Nasal cavity respiratory epithelium epithelial cell of viscerocranial mucosa (primary cell): ENCODE measurements at places on chromosomes 3 and 15. TPM values are rescaled to one million over a fixed set of nuclear protein-coding genes. Genes with fewer than 3 reads are reported as not detected.

POLQ gene
- 0.50 and 1.0 TPM in 2 replicates for total RNA-seq

TGM4 gene
- total RNA-seq = 0.28 and 0.34 TPM in 2 replicates

TRIM59 gene
- total RNA-seq = 5.7 and 8.5 TPM in 2 replicates

ILDR1 gene
- 1.4 and 1.7 TPM in 2 replicates for total RNA-seq

CTDSPL gene
- 37.3 and 76.8 TPM in 2 replicates for total RNA-seq

OCA2 gene
- total RNA-seq = under 0.01 and 2.5 TPM in 2 replicates

PLA2G4B gene
- total RNA-seq = 6.6 and 17.1 TPM in 2 replicates

SKOR1 gene
- total RNA-seq = under 0.01 and 0.14 TPM in 2 replicates

CXCR6 gene
- not detected in 2 replicates for total RNA-seq

SAMMSON gene
- not detected in 2 replicates for total RNA-seq

HHATL gene
- not detected in 2 replicates for total RNA-seq

MASP1 gene
- total RNA-seq = under 0.01 and 0.21 TPM in 2 replicates

STRIT1 gene
- not detected in 2 replicates for total RNA-seq

FAM81A gene
- total RNA-seq = 0.34 and 1.2 TPM in 2 replicates

CCDC9B gene
- total RNA-seq = 9.9 and 29.4 TPM in 2 replicates

AP3S2 gene
- total RNA-seq = 49.9 and 72.1 TPM in 2 replicates

FOXL2NB gene
- total RNA-seq = under 0.01 and 0.57 TPM in 2 replicates

PRSS50 gene
- under 0.01 TPM in 1 of 2 replicates, not detected in the other for total RNA-seq
